ENCODE measurements at places on chromosomes 16 and 17.

GRCh38 chr16:66600477-66600876, 4.0 kb upstream of the CMTM3 start:
- DNase-seq: no peak

GRCh38 chr17:79672496-79672895, 58.2 kb upstream of the ENPP7 start:
- DNase-seq: no peak

GRCh38 chr16:4938683-4939030, 1.7 kb upstream of the PPL start:
- no peak for DNase-seq

DNA sequence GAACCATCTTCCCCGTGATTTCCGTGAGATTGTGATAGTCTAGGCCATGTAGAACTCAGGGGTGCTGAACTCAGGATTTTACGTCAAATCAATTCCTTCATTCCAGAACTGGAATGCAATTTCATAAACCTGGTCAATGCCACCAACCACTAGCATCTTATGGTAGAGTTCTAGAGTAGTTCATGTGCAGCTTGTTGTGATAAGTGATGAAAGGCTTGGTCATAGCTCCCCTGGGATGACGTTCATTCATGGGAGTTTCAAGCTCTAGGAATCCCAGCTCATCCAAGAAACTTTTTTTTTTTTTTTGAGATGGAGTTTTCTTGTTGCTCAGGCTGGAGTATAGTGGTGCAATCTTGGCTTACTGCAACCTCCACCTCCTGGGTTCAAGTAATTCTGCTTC, 3.7 kb upstream of the DPEP2 start:
- no peak for DNase-seq

GRCh38 chr16:73025151-73025855, 22.6 kb downstream of the ZFHX3 start:
- DNase-seq: no peak

DNA sequence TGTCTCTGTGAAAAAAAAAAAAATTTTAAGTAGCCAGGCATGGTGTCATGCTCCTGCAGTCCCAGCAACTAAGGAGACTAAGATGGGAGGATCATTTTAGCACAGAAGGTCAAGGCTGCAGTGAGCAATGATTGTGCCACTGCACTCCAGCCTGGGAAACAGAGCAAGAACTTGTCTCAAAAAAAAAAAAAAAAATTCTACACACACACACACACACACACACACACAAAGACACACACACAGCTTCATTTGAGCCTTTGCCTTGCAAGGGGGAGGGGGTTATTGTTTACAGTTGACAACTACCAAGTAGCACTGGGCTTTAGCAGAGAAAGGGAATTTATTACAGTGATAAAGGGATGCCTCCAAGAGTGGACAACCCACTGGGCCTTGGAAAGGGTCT, 4.9 kb upstream of the POLR3E start:
- no peak for DNase-seq

DNA sequence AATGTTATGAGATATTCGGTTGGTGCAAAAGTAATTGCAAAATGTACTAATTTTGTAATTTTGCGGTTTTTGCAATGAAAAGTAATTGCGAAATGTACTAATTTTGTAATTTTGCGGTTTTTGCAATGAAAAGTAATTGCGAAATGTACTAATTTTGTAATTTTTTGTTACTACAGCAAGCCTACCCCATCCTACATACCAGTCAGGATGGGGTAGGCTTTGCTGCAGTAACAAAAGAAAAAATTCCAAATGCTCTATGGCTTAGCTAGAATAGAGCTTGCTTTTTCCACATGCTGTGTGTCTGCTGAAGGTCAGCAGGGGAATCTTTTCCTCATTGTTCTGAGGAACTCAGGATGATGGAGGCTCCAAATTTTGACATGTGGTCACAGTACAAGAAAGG, 83.3 kb upstream of the GPRC5B start:
- no peak for DNase-seq

DNA sequence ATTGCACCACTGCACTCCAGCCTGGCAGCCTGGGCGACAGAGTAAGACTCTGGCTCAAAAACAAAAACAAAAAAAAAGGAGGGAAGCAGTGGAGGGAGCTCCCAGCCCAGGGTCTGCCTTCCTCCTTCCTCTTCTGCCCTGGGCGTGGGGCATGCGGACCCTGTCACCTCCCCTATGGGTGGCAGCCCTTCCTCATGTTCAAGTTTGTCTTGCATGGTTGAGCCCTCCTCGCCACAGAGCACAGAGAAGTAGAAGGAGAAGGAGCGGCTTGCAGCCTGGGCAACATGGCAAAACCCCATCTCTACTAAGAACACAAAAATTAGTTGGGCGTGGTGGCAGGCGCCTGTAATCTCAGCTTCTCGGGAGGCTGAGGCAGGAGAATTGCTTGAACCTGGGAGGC, 21.4 kb upstream of the TIMP2 start:
- no peak for DNase-seq

DNA sequence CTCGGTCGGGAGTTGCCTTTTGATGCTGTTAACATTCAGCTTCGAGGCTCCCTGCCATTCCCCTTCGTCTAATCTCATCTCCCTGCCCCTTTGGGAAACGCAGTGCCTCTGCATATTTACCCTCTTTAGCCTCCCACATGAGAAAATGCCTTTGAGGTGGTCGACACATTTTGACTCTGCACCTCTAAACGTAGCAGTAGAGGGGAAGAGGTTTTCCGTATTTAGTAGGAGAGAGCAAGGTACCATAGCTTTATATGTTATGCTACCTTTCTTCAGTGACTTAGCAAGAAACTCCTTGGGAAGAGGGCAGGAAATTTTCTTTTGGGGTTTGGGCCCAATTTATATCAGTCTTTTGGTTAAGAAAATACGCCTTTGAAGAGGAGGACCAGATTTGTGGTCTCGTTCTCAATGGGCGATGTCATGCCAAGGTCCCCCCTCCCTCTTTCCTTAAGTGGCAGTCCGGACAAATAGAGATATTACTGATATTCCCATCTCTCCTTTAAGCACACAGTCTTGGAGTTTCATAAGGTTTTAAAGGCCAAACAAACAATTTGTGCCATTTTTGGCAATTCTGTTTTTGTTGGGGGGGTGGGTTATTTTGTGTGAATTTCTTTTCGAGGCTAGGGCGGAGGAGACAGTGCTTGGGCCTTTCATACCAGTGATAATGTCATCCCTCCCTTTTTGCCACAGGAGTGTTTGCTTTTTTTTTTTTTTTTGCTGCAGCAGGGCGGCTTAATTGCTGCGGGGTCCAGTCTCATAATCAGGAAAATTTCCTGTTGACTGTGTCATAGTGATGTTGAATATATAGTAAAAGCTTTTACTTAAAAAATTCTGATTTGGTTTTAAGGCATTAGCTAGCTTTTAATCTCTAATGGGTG, 1.5 kb downstream of the PAFAH1B1 start:
- no peak for DNase-seq

DNA sequence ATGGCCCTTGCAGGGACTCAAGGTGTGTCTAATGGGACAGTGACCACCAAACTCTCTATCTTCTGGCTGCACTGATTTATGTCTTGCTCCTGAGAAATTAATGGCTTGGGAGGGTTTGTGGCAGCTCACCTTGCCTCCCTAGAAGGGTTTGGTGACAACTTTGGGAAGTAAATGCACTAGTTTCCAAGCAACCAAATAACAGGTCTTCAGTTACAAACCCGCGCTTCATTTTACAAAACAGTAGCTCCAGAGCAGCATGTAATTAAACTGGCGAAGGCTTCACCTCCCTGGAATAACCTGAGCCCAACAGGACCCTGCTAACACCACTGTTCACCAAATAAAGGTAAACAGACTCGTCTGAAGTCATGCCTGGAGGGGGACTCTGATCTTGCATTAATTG, 318.3 kb downstream of the SLC39A11 start:
- DNase-seq: no peak

DNA sequence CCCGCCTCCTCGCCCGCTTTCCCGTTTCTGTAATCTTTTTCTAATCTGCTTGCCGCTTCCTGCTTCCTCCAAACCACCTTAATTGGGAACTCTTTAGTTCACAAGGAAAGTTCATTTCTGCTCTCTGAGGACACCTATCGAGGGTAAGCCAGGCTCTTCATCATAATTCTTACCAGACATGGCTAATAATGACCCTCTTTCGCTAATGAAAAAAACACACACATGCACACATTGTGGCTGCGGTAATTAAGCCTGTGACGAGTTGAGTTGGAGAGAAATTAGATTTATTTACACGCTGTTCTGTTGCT, 100.6 kb downstream of the ZNF423 start:
- DNase-seq: no peak

DNA sequence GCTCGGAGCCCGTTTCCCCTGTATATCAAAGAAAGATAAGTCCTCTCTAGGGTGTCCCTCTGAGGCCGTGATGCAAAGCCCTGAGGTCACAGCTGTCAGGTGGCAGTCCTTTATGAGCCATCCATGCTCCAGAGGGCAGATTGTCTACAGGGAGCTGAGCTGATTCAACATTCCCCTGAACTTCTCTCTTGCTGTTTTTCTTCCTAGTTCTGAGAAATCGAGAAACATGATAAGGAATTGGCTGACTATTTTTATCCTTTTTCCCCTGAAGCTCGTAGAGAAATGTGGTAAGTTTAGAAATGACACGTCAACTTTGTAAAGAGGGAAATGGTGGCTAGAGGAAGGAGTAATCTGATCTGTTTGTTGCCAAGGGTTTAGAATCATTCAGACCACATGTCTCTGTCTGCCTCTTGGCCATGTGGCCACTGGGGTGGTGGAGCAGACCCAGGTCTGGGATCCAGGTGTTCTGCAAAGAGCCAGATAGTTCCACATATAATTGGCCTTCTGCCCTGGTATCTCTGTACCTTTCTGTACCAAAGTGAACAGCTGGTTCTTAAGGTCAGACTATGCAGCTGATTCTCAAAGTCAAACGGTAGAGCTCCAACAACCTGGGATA, 3.5 kb downstream of the CTNS start:
- no peak for DNase-seq

DNA sequence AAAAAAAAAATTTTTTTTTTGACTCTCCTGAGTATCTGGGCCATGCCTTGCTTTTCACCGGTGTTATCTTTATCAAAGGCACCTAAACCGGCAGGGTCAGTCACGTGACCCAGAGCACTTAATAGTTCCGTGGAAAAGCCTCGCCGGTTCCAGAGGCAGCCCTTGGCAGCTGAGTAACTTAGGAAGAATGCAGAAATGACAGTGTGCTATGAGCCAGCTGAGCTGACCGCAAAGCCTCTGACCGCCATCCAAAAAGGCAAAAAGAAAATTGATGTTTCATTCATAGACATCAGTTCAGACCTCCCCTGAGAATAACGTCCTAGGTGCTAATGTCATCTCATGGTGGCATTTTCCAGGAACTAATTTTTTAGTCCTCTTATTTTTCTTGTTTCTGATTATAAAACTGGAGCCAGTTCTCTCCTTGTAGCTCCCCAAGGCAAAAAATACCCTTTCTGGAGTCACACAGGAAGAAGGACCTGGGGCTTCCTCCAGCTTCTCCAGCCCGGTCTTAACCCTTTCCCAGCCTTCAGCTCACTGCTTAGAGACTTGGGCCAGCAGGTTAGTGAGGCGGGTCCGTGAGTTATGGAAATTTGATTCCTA, 122.6 kb downstream of the SOCS1 start:
- DNase-seq: no peak

DNA sequence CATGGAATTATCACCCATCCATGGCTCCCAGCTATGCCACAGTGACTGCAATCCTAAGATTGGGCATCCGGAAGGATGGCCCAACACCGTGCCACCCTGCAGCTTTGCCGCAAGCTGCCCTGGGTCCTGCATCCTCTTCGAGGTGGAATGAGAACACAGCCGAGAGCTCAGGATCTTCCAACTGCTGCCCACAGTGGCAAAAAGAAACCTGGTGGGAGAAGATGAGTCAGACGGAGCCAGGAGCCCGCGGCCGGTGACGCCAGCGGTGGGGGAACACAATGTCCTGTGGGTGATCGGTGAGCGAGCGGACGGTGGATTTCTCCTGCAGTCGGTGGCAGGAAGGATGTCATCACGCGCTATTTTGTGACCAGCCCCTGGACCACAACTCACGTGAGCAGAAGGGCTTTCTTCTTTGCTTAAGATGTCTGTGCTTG, 20.1 kb downstream of the CD7 start:
- DNase-seq: peak; percentile 87

DNA sequence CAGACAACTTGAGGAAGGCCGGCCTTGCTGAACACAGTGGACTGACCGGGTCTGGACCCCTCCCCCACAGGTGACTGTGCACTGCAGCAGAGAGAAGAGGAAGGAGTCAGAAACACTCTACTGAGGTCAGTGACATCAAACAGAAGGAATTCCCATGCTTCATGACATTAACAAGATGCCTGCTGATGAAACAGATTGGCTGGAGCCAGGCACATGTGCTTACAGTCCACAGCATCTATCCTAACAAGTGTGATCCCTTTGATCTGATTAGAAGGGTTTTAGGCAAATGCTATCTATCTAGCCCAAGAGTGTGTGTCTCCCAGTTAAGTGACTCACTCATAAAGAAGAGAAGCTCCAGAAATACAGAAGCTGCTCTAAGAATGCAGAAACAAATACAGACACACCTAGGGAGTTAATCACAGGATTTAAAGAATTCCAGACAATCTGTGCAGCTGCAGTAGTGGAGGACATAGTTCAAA, 90.2 kb downstream of the SYCE1L start:
- no peak for DNase-seq

GRCh38 chr17:13420878-13421277, 180.9 kb downstream of the HS3ST3A1 start:
- no peak for DNase-seq

DNA sequence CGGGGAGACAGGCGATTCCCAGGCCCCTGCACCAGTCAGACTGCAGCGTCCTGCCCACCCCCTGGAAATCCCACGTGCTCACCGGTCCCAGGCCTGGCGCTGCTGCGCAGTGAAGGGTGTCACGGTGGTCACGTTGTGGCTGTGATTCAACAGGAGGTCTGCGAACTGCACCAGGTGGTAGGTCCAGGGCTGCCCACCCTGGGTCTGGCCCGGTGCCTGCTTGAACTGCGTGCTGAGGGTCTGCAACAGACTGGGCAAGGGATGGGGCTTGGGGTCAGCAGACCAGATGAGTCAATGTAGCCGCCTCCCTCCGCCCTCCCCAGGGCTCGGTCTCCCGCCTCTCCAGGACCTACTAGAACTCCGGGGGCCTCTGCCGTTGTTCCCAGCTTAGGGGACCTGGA, 7.1 kb downstream of the MYBBP1A start:
- DNase-seq: no peak

DNA sequence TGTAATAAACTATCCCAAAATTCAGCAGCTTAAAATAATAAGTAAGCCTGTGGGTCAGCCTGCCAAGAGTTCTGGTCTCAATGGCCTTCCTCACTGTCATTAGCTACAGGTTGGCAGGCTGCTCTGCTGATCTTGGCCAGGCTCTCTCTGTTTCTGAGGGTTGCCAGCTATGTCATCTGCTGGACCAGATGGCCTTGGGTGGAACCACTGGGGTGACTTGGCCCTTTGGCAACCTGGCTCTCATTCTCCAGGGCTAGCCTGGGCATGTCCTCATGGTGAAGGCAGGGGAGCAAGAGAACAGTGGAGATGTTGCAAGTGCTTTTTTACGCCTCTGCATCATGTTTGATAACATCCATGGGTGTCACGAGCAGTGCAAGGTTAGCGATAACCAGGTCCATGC, 13.9 kb downstream of the ITGAM start:
- no peak for DNase-seq

- DNase-seq: no peak
Measured at GRCh38 chr17:2379489-2380225, 21.2 kb downstream of the MNT start.

All from effector memory CD8-positive, alpha-beta T cell (primary cell).